ENCODE measurements at places on chromosomes 4 and X.

DNA sequence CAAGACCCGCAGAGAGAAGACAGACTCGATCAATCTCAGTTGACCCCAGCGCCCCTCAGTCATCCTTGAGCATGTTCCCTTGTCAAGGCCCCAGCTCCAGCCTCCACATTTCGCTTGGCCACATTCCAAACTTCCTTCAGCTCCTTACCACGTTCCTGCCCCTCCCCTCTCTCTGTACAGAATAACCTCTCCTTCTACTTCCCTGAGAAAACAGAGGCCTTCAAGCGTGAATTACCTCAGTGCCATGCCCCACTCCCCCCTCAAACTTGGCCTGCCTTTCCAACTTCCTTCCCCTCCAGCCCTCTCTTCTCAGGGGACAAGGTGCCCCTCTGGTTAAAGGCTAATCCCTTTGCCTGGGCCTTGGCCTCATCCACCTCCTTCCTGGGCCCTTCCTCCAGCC, 3.2 kb upstream of the RIPPLY1 start:
- no peak for DNase-seq

GRCh38 chr4:79584902-79585301, 176.9 kb upstream of the GK2 start:
- no peak for DNase-seq

- no peak for DNase-seq
Measured at GRCh38 chr4:111434586-111434985, 710.7 kb upstream of the FAM241A start.

- no peak for DNase-seq
Measured at GRCh38 chr4:76182463-76182862, 31.2 kb downstream of the SCARB2 start.

- no peak for DNase-seq
Measured at GRCh38 chrX:69603566-69604194, 12.2 kb upstream of the EDA start.

- no peak for DNase-seq
Measured at GRCh38 chrX:1661922-1662221, 47.0 kb downstream of the ASMT start.

DNA sequence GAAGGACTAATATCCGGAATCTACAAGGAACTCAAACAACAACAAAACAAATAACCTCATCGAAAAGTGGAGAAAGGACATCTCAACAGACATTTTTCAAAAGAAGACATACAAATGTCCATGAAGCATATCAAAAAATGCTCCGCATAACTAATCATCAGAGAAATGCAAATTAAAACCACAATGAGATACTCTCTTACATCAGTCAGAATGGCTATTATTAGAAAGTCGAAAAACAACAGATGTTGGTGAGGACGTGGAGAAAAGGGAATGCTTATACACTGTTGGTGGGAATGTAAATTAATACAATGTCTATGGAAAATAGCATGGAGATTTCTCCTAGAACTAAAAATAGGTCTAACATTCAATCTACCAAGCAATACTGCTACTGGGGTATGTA, 51.1 kb upstream of the MYOZ2 start:
- DNase-seq = no peak

GRCh38 chrX:48794340-48794910, 7.4 kb upstream of the HDAC6 start:
- no peak for DNase-seq

- no peak for DNase-seq
Measured at GRCh38 chr4:38306482-38307071, 346.4 kb downstream of the PTTG2 start.

DNA sequence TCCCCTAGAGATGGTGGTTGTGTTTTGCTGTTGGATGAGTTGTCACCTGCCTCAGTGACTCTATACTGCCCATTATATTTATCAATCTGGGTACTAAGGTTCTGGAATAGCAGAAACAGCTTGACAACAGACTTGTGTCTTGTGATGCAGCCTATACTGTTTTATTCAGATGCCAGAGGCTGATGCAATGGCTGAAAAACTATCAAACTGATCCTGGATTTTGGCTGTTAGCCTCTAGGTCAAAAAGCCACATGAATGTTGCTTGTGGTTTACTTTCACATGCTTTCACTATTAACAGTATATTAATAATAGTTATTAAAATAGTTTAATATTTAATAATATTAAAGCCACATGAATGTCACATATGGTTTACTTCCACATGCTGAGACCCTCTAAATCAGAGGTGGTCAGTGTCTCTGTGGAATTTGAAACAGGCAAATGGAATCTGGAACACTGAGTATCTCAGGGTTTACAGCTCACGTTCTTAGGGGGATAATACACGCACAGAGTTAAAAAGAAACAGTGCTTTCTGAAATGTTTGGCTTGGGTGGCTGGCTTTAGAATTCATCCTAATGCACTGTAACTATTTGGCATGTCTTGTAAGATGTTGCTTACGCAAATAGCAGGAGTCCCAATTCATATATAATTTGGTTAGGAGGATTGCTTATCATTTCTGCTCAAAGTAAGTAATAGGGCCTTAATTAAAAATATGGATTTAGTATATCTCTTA, 82.5 kb upstream of the LCORL start:
- no peak for DNase-seq

Measured in T1000 (cell line).